Islet precursor cell (in vitro differentiated cells): ENCODE measurements at places on chromosomes 1 and 21.

GRCh38 chr1:172885971-172886370 is 164.8 kb downstream of the TNFSF18 start:
- no peak for DNase-seq

GRCh38 chr1:156373546-156373945 is 4.5 kb downstream of the RHBG start:
- no peak for DNase-seq

DNA sequence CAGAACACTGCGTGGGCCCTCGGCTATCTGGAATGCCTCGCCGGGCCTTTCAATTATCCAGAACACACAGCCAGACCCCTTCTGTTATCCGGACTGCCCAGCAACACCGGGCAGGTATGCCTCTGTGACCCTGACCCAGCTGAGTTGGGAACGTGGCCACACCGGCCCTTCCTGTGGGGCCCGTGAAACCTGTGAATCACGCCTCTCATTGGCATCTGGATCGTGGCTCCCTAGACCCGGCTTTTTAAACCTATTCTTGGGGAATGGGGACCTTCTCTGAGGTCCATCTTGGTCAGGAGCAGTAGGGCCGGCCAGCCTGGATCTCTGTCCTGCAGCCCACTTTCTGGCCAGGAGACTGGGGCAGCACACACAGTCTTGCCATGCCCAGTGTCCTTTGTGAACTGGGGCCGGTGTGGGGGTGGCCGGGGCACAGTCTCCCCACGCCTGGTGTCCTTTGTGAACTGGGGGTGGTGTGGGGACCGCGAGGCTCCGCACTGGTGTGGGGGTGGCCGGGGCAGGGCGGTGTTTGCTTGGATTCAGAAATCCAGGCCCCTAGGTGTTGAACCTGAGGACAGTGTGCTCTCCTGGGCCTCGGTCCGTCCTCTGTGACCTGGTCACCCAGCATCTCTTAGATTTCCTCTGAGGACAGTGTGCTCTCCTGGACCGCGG is 11.1 kb downstream of the COL18A1 start:
- DNase-seq = peak; percentile 46

DNA sequence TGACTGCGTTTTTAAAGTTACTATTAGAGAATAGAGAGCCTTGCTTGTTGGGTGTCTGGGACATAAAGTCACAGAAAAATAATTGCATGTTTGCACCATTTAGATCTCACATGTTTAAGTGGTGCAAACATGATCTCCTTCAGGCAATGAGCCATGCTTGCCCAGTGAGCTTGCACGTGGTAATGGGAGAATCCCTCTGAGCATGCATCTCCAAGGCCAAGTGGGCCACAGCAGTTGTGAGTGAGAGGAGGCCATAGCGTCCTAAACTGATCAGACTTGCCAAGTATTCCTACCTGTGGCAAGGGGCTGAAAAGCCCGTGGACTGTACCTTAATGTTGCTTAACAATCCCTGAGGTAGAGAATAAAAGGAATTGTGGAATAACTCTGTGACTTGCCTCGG is 158.3 kb downstream of the PLA2G4A start:
- no peak for DNase-seq

DNA sequence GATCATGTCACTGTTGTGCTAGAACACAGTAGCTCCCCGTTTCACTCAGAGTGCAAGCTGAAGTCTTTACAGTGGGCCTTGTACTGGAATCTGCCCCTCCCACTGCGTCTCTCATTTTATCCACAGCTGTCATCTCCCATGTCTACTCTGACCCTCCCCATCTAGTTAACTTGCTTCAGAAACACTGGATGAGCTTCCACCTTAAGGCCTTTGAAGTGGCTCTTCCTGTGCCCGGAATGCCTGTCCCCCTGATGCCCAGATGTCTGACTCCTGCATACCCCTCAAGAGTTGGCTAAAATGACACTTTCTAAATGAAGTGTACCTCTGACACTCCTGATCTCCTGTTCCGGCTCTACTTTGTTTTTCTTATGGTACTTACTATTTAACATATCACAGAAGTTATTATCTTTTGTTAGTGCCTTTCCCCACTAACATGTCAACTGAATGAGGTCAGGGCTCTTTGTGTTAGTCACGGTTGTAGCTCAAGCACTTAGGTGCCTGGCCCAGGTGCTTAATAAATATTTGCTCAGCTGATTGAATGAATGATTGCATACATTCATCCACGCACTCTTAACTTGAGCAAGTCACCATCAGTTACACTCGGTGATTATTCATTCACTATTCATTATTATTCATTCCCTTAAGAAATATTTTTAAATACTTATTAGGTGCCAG is 13.3 kb downstream of the ARV1 start:
- DNase-seq = no peak

GRCh38 chr1:157404063-157404501 is 148.2 kb downstream of the FCRL5 start:
- no peak for DNase-seq

GRCh38 chr1:76832521-76832920 is 34.8 kb upstream of the ST6GALNAC5 start:
- DNase-seq = no peak

- no peak for DNase-seq
Measured at GRCh38 chr21:39022035-39022434, 161.2 kb downstream of the PSMG1 start.

DNA sequence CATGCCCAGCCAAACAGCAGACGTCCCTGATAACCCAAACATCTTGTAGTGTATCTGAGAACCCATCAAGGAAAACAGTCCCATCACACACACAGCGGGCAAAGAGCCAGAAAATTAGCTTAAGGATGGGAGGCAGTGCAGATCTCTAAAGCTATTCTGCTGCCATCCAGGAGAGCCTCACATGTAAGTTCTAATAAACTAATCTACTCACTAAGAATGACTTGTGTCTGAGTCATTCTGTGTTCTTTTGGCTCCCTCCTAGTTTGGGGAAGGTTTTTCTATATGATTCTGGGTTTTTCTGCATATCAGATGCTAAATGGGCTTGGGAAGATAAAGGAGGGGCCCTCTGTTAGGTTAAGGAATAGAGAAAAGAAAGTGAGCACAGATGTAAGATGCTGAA is 162.8 kb downstream of the HUNK start:
- DNase-seq = no peak
